ENCODE measurements at places on chromosomes 6 and 20.
A peak's percentile ranks its signal among the peaks of the same experiment; 100 is the strongest.

- peak; percentile 17 for DNase-seq
Observed at GRCh38 chr20:11452326-11452725, 465.4 kb upstream of the BTBD3 start.

GRCh38 chr6:99080191-99080590, 132.4 kb upstream of the FBXL4 start:
- no peak for DNase-seq

- no peak for DNase-seq
Observed at GRCh38 chr20:52076164-52076563, 115.4 kb downstream of the ZFP64 start.

GRCh38 chr6:46393161-46393939, 97.9 kb downstream of the RCAN2 start:
- DNase-seq = no peak

- DNase-seq = no peak
Observed at GRCh38 chr6:44189257-44189656, 27.5 kb upstream of the MYMX start.

DNA sequence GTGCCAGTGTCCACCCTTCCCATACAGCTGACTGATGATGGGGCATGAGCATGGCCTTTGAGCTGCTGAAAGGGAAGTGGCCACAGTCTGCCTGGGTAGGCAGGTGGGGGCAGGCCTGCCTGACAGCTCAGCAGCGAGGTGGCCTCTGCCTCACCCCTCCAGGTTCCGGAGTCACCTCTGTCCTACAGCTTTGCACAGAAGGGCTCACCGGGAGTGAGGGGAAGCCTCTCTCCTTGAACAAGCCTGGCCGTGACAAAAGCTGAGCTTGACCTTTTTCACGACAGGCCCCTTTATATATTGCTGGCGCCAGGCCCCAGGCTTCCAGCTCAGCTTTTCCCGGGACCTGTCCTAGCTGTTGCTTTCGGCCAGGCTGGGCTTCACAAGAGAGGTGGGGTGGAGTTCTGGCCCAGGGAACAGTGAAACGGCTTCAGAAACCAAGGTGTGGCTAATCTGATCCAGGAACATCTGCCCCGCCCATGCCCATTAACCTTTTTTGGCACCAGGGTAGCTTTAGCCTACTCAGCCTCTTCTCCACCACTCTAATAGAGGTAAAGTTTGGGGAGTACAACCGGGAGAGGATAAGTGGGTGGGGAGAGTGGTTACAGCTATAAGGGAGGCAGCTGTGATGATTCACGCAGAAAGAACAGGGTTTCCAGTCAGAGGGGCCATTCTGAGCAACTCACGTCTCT, 42.9 kb downstream of the C6orf132 start:
- no peak for DNase-seq

DNA sequence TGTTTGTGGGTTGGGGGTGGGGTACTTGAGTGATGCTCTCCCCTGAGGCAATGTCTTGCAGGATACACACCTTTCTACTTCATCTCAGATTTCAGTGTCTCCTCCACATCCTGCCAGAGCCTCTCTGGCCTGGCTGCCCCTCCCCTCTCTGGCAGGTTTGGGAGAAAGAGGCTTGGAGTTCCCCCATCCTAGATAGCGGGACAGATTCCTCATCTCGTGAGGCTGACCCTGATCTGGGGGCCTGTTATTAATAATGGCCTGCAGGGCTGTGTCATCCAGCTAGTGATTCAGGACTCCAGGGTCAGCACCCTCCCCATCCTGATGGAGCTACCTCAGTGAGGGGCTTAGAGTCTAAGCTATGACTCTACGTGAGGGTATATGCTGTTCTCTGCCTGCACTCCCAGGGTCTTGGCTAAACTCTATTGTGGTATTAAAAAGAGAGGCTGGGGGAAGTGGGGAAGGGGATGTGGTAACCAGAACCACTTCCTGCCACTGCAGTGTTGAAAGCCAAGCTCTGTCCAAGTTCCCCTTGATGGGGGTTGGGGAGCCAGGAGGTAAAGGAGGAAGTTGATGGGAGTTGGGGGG, 3.7 kb upstream of the MMP9 start:
- peak; percentile 99 for DNase-seq

GRCh38 chr6:36838896-36839748, at the start of gene CPNE5:
Gene CPNE5 (minus strand): TSS chr6:36839444. CDS start chr6:36839377, 67 bp downstream.
- DNase-seq = no peak

GRCh38 chr20:14093652-14094051, 98.3 kb downstream of the MACROD2 start:
- no peak for DNase-seq

DNA sequence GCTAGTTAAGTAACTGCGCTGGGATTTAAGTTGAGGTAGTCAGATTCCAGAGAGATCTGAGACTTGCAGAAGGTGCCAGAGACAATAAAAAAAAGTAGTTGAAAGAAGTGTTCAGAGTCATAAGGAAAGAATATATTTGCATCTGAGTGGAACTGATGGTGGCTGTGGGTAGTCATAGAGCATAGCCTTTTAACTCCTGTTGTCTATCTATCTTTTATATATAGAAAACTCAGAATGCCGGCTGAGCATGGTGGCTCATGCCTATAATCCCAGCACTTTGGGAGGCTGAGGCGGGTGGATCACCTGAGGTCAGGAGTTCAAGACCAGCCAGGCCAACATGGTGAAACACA, 62.0 kb downstream of the CARMIL1 start:
- no peak for DNase-seq

Measured in NB4 (cell line).